ENCODE measurements at places on chromosomes 1 and 21. TPM values are rescaled to one million over a fixed set of nuclear protein-coding genes. Genes with fewer than 3 reads are reported as not detected.

KMO gene
- 0.07 TPM for total RNA-seq

BRDT gene
- total RNA-seq: not detected

NBPF6 gene
- total RNA-seq: under 0.01 TPM

RFX5 gene
- total RNA-seq: 37.7 TPM

PCBP3 gene
- not detected for total RNA-seq

KRTAP19-3 gene
- total RNA-seq: not detected

LCE1F gene
- total RNA-seq: not detected

SLFNL1 gene
- 0.21 TPM for total RNA-seq

FMN2 gene
- not detected for total RNA-seq

SDC3 gene
- total RNA-seq: 2.7 TPM

RHD gene
- total RNA-seq: not detected

ANGEL2 gene
- total RNA-seq: 37.3 TPM

NIBAN1 gene
- total RNA-seq: 138 TPM

CCDC30 gene
- 1.1 TPM for total RNA-seq

KRTAP21-2 gene
- not detected for total RNA-seq

S1PR1 gene
- total RNA-seq: 0.28 TPM

RGSL1 gene
- not detected for total RNA-seq

CELA3B gene
- total RNA-seq: not detected

ESPN gene
- total RNA-seq: 2.4 TPM

C1orf115 gene
- total RNA-seq: 4.6 TPM

C1orf116 gene
- 33.2 TPM for total RNA-seq

HORMAD1 gene
- 0.50 TPM for total RNA-seq

SPRR1A gene
- 9.5 TPM for total RNA-seq

VWA5B1 gene
- total RNA-seq: not detected

AMY2B gene
- 2.7 TPM for total RNA-seq

LINGO4 gene
- not detected for total RNA-seq

KIAA1614 gene
- total RNA-seq: 1.1 TPM

C1QB gene
- total RNA-seq: not detected

SLC44A3 gene
- 2.7 TPM for total RNA-seq

PLA2G5 gene
- total RNA-seq: not detected

DIPK1A gene
- total RNA-seq: 16.2 TPM

TMEM240 gene
- 0.71 TPM for total RNA-seq

NEXN gene
- total RNA-seq: 0.34 TPM

GPA33 gene
- total RNA-seq: not detected

CNIH3 gene
- total RNA-seq: 0.68 TPM

NBPF8 gene
- total RNA-seq: 16.9 TPM

Data from nasal cavity respiratory epithelium epithelial cell of viscerocranial mucosa (primary cell).